Suprapubic skin (tissue), 4 donors: ENCODE measurements at places on chromosomes 6 and 20.

GRCh38 chr6:148935705-148936435 lies 189.0 kb downstream of the UST start:
- DNase-seq = no peak

- DNase-seq = no peak
These were observed 21.1 kb downstream of the GCLC start for GRCh38 chr6:53523511-53524454.

DNA sequence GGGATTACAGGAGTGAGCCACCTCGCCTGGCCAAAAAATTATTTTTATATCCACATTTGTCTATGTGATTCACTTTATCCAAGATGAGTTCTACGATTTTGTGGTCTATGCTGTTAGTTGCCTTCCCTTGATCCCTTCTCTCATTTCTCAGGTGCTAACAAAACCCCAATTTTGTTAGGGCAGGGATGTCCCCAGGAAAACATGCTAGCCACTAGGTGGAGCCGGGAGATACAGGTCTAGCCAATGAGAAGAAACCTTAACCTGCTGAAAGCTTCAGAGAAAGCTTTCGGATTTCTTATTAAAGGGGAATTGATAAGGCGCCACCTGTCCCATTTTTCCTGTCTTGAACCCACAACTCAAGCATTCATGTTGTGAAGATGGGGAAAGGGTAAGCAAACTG lies 167.4 kb upstream of the OLIG3 start:
- DNase-seq = no peak

DNA sequence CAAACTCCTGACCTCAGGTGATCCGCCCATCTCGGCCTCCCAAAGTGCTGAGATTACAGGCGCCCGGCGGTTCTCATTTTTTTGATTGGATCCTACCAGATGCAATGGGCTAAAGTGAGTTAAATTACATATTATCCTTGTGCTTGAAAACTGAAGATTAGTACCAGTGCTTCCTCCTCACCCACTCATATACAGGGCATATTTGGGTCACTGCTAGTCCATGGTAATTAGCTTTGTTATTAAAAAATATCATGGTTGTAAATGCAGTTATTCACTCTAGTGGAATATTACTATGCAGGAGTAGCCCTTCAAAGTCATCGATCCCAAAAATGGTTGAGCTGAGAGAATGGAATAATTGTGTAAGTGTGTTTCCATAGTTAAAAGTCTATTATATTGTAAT lies 26.5 kb downstream of the ZNF292 start:
- no peak for DNase-seq

DNA sequence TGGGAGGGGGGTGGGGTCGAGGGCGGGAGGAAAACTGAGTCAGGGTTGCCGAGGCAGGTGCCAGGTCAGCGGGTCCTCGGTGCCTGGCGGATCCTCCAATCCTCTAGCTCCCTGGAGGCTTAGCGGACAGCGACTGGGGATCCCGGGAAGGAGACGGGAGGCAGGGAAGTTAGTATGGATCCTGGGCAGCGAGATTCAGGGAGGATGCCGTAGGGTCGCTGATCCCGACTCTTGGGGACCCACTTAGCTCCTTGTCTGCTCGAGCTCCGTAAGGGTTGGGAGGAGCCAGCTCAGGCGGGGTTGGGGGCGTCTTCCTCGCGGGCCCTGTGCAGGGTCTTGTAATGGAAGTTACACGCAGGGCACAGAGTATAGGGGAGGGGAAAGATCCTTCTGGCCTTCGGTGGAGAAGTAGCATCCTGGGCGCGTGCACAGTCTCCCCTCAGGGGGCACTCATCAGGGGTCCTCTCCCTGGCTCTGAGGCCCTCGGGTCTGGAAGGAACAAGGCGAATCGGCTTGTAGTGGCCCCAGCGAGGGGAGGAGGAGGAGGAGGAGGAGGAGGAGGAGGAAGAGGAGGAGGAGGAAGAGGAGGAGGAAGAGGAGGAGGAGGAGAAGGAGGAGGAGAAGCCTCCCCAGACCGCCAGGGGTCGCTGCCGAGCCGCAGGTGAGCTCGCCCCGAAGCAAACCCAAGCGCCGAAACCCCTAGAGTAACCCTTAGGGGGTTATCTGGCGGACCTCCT lies 6.4 kb upstream of the SLC12A5 start:
- no peak for DNase-seq

DNA sequence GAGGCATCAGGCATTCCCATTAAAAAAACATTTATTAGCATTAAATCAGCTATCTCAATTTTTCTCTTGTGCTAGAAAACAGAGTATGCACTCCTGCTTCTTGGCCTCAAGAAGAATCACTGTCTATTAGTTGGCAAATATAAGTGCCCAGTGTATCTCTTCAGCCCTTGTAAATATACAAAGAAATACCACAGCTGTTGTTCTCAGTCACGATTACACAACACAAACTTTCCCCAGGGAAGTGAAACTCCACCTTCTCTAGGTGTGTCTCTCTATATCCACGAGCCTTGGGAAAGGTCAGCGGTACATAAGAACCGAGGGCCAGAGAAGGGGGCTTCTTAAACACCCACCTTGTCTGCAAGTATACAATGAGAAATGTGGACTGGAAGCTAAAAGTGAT lies 194.7 kb downstream of the PKHD1 start:
- no peak for DNase-seq

DNA sequence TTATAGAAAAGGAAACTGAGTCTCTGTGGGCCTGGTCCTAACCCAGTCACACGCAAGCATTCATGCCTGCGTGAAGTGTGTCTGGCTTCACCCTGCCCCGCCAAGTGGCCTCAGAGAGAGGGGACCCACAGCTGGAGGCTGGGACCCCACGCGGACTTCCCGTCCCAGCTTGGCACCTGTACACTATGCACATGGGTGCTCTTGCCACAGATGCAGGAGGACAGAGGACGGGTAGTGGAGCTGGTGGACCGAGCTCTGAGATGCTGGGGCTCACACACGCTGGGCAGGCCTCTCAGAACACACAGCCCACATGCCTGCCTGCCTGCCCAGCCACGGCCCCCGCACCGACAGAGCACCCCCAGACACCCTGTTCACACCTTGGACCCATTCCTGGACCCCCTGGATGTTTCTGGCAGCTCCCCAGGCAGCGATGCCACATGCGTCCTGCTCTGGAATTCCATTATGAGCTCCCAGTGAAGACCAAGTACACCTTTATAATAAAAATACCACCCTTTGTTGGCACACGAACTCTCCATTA lies 24.9 kb upstream of the SMOC2 start:
- no peak for DNase-seq

- no peak for DNase-seq
These were observed 36.8 kb downstream of the GNAS start for GRCh38 chr20:58889334-58889760.

DNA sequence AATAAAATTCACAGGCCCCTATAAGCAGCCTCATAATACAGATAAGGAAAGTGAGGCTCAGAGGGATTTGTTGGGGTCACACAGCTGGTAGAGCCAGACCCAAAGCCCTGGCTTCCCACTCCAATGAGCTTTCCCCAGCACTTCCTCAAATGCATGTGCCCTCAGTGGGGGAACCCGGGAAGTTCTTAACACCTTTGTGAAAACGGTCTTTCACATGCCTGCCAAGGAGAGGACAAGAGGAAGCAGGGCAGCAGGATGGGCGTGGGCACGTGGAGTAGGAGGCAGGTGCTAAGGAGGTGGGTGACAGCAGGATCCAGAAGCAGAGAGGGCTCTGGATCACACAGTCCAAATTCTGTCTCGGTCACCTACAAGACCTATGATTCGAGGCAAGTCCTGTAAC lies 598 bp downstream of the PI16 start:
- DNase-seq = peak; percentile 48

- DNase-seq = no peak
These were observed 4.4 kb downstream of the PCIF1 start for GRCh38 chr20:45938727-45939438.

DNA sequence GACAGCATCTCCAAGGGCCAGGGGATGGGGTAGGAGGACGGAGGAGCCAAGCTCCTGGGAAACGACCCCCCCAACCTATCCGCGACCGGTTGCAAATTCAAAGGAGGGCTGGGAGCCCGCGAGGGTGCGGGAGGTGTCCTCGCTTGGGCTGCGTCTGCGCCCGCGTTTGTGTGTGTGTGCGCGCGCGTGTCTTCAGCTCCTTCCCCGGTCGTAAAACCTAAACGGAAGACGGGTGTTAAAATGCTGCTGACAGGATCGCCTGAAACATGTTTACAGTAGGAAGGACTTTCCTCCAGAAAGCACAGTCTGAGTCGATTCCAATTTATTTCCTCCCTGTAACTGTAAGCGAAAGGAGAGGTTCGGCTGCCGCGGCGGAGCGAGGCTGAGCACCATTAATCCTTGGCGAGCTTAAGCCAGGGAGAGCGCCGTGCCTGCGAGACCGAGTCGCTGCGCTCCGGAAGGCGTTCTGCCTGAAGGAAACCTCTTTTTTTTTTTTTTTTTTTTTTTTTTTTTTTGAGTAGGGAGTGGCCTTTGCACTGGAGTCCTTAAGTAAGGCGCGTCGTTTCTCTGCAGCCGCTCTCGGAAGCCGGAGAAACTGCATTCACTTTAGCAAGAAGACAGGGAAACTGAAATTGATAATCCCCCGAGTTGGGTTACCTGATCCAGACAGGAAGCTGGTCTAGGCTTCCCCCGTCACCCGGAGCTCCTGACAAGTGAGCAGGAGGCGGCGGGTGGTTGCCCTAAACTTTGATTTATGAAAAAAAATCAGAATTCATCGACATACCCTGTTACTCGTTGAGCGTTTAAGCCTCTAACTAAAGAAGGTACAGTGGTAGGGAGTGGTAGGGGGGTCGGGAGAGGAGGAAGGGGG lies 4.8 kb upstream of the SOX4 start:
- no peak for DNase-seq

GRCh38 chr6:45663251-45664221 lies 285.8 kb upstream of the SUPT3H start:
- DNase-seq = no peak

DNA sequence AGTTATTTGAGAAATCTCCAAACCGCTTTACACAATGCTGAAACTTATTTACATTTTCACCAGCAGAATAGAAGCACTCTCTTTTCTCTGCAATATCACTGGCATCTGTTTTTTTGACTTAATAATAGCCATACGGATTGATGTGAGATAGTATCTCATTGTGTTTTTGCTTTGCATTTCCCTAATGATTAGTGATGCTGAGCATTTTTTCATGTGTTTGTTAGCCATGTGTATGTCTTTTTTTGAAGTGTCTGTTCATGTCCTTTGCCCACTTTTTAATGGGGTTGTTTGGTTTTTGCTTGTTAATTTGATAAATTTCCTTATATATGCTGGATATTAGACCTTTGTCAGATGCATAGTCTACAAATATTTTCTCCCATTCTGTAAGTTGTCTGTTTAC lies 73.6 kb downstream of the FBXO5 start:
- DNase-seq = no peak

DNA sequence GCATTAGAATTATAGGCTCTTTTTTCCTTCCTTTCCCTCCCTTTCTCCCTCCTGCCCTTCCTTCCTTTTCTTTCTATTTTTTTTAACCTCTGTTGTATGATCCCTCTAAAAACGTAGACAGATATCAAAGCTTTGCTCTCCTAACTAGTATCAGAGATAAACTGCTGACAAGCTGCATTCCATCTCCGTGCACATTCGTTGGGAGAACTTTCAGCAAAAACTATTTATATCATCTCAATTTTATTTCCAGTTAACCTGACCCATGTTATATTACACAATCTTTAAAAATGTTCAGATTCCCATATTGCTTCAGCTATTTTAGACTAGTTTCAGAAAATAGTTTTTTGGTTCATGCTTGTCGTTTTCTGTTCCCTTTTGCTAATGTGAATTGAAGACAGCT lies 47.3 kb downstream of the RNF217 start:
- no peak for DNase-seq

GRCh38 chr20:57794600-57795341 lies 85.0 kb upstream of the PMEPA1 start:
- DNase-seq = no peak
